LNCaP clone FGC (cell line): ENCODE measurements at places on chromosomes 1 and 21.

- DNase-seq: no peak
Observed at GRCh38 chr1:97196825-97197516, 475.4 kb downstream of the PTBP2 start.

GRCh38 chr1:231998791-231999190 is 372.2 kb downstream of the DISC1 start:
- DNase-seq: no peak

GRCh38 chr1:209673631-209674417 is 1.4 kb upstream of the G0S2 start:
- DNase-seq: no peak

- no peak for DNase-seq
Observed at GRCh38 chr1:22376976-22377375, 74.7 kb upstream of the ZBTB40 start.
